ENCODE measurements at places on chromosomes 4 and X.

DNA sequence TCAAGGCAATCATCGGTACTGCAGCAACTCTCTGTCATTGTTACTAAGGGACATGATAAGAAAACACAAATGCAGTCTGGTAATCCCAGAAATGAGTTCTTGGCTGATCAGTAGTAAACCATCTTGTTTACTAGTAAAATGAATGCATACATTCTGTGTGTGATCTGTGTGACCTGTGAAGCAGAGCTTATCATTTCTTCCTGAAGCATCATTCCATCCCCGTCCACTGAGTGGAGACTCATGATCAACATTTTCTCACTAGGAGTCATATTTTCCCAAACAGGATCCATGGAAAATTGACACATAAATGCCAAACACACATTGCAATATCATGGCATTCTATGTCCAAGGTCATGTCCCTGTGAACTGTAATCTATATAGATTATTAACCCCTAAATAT is 226.1 kb downstream of the ANKRD50 start:
- no peak for DNase-seq

- no peak for DNase-seq
Observed at GRCh38 chr4:80312124-80312523, 23.4 kb upstream of the CFAP299 start.

GRCh38 chrX:35461164-35461563 is 337.0 kb upstream of the MAGEB16 start:
- no peak for DNase-seq

DNA sequence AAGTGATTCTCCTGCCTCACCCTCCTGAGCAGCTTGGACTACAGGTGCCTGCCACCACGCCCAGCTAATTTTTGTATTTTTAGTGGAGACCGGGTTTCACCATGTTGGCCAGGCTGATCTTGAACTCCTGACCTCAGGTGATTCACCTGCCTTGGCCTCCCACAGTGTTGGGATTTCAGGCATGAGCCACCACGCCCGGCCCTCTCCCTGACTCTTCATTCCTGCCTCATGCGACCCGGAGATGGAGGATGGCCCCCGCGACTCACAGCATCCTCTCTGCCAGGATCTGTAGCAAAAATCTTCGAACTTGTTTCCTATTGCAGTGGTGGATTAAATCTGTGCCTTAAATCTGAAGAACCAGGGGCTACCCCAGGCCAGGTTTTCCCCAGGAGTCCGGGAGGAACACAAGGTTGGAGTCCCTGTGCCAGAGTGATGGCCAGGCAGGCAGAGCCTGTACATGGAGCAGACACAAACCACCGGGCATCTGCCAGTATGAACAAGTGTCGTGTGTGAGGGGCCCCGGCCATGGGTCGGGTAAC is 11.5 kb downstream of the CPLX1 start:
- no peak for DNase-seq

- no peak for DNase-seq
Observed at GRCh38 chr4:45036677-45037076, 310.3 kb upstream of the GNPDA2 start.

DNA sequence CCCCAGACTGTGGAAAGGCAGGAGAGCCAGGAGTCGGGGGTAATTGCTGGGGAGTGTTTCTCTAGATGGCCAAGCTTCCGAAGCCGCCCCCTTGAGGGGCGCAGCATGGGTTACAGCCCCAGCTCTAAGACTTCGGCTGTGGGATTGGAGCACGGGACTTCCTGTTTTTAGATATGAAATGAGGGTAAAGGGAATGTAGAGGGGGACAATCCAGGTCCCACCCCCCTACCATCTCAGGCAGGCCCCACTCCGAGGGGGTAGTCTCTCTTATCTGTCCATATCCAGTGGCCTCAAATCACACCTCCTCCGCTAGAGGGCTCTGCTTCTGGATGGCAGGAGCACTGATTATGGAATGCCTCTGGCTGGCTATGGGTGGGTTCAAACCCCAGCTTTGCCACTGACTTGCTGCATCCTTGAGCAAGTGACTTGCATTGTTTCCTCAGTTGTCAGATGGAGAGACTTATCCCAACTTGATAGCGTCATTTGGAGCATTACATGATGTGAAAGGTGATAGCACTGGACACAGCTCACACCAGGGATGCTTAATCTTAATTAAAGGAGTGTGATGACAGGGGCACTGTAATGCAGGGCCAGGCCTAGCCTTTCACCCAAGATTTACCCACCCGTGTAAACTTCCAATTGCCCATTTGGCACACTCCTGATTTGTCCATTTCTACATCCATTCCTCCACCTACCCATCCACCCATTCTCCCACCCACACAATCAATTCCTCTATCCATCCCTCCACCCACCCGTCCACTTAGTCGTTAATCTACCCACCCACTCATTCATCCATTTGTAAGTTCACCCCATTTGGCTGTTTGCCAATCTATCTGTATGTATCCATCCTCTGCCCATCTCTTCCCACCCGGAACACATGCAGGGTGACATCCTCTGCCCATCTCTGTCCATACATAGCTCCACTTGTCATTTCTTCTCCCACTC is 848 bp upstream of the KCND1 start:
- DNase-seq: no peak

DNA sequence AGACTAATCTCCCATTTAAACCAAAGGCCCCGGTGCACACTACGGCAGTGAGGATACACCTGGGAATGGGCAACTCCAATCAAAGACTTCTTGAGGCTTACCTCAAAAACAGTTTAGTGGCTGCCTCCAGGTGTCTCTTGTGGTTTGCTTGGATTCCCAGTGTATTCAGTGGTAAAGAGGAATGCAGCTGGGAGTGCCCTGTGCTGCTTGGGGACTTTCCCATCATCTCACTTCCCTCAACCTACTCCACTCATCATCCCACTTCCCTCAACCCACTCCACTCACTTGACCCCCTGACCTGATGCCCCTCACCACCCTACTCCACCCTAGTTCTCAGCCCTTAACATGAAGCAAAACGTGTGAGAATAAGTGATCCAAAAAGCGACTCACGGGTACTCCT is 177.3 kb upstream of the ETNPPL start:
- no peak for DNase-seq

- DNase-seq: no peak
Observed at GRCh38 chr4:17721496-17722355, 59.7 kb downstream of the FAM184B start.

DNA sequence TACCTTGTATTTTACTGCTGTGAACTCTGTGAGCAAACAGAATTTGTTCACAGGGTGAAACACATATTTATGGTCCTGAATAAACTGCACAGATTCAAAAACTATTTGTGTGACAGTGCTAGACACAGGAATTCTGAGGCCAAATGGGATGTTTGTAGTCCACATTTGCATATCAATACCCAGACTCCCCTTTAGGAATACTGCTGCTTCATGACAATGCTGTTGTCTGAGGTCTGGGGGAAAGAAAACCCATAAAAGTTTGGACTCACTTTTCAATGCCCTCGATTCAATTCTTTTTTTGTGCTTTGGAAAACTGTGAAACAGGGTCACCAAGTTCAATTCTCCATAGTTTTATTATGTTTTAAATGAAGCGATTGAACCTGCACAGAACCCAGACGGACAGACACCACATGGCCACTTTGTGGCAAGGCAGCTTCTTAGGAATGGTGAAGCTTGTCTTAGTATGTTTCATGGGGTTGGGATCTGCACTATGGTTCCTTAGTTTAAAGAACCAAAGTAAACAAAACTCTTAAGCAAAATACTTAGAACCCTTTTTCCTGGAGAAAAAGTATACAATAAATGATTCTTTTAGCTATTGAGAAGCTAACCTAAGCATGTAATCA is 92.3 kb upstream of the MAD2L1 start:
- DNase-seq: no peak

- no peak for DNase-seq
Observed at GRCh38 chr4:111880116-111880515, 265.1 kb upstream of the FAM241A start.

GRCh38 chr4:51909236-51909703 is 66.3 kb downstream of the DCUN1D4 start:
- DNase-seq: no peak

DNA sequence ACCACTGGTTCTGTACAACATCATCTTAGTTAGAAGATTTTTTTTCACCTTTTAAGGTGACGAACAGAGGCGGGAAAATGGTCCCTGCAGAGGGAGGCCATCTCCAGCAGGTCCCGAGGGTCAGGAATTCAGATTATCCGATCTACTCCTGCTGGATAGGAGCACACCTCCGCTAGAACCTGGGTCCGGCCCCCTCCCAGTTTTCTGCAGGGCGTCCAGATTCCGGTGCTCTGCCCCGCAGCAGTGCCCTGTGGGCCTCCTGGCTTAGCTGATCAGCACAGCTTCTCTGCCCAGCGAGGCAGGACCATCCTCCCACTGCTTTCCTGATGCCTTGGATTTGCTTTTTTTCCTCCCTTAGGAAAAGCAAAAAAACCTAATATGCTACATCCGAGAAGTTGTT is 2.3 kb downstream of the TBL1X start:
- DNase-seq: no peak

Measured in activated CD8-positive, alpha-beta memory T cell treated with anti-CD3 and anti-CD28 coated beads for 1 hour (primary cell).